ENCODE measurements at places on chromosomes 12 and 14.

- no peak for DNase-seq
Observed at GRCh38 chr12:47160316-47161244, 80.8 kb upstream of the AMIGO2 start.

DNA sequence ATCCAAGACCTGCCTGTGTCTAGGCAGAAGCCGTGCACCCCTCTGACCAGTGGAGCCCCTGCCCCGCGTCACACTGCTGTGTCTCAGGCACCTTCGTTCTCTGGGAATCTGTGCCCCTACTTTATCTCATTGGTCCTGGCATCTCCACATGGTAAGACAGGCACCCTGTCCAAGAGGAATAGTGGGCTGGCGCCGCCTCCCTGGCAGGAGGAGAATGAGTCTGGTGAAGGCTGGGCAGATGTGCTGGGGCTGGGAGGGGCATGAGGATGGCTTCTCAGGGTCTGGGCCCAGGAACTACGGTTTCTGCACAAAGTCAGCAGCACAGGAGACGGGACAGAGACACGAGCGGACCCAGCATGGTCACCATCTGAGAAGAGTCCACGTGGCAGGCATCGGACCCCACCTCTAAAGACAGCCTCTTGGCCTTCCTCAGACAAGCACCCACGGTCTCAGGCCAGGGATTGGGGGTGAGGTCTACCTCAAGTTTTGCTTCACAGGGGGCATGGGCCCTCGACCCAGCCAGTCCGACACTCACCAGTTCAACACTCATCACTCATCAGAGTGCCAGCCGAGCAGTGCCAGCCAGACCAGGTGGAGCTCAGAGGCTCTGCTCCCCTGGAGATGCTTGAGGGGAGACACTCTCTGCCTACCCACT lies 306.7 kb downstream of the ADGRD1 start:
- no peak for DNase-seq

DNA sequence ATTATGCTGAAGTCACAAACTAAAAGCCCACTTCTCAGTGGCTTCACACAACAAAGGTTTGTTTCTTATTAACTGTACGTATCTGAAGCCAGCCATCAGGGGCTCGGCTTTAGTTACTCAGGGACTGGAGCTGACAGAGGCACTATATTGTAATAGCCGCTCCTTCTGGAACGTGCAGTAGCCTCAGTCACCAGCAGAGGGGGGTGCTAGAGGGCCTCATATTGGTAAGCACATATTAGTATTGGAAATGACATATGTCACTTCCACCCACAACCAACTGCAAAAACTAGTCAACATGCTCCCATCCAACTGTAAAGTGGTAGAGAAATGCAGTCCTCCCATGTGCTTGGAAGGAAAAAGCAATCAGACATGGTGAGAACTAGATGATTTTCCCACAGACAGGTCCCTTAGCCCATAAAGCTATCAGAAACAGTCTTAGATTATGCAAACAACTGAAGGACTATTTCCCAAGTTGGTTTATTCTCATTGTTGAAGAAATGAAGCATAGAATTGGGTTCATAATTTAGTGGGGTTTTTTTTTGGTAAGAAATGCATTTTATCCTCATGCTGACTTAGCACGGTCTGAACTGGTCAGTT lies 183.6 kb upstream of the G2E3 start:
- DNase-seq, result peak; percentile 7

GRCh38 chr12:170371-171225 lies 43.4 kb downstream of the SLC6A12 start:
- no peak for DNase-seq

DNA sequence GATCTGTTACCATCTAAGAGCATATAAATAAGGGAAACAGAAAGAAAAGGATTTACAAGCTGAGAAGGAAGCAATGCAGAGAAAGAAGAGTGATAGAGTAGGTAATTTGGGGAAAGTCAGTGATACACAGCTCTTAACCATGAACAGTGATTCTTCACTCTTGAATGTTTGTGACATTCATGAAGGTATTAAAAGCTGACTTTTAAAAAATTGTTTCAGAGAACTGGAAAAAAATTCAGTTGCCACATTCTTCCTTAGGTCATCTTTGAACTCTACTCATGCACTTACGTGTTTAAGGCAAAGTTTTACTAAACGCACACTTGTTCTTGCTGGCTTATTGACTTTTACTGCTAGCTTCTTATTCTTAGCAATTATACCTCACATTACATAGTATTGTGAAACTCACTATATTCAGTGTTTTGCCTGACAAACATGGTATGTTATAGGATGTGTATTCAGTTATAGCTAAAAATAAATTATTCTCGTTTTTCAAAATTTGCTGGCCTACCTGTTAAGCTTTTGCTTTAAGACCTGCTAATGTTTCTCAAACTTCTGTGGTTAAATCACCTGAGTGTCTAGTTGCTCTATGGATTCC lies 10.9 kb downstream of the HIF1A start:
- no peak for DNase-seq

- DNase-seq, result no peak
Observed at GRCh38 chr12:20260851-20261250, 107.5 kb upstream of the PDE3A start.

- no peak for DNase-seq
Observed at GRCh38 chr12:3020399-3020798, 56.8 kb upstream of the TSPAN9 start.

- DNase-seq, result no peak
Observed at GRCh38 chr12:91511795-91512420, 329.3 kb upstream of the DCN start.

- peak; percentile 87 for DNase-seq
Observed at GRCh38 chr12:50088577-50089335, 3.6 kb downstream of the SMARCD1 start.

- DNase-seq, result no peak
Observed at GRCh38 chr12:25083211-25083610, 111.7 kb downstream of the DNAI7 start.

DNA sequence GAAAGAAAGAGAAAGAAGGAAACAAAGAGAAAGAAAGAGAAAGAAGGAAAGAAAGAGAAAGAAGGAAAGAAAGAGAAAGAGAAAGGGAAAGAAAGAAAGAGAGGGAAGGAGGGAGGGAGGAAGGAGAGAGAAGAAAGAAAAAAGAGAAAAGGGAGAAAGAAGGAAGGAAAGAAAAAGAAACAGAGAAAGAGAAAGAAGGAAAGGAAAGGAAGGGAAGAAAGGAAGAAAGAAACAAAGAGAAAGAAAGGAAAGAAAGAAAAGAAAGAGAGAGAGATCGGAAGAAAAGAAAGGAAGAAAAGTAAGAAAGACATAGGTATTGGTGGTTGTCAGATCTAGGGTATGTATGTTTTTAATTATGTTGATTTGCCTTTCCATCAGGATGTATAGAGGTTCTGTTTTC lies 342.3 kb downstream of the FOXG1 start:
- DNase-seq, result no peak
